ENCODE measurements at places on chromosomes 13 and 19.

GRCh38 chr13:93003531-93003930, 223.1 kb upstream of the GPC6 start:
- no peak for DNase-seq

DNA sequence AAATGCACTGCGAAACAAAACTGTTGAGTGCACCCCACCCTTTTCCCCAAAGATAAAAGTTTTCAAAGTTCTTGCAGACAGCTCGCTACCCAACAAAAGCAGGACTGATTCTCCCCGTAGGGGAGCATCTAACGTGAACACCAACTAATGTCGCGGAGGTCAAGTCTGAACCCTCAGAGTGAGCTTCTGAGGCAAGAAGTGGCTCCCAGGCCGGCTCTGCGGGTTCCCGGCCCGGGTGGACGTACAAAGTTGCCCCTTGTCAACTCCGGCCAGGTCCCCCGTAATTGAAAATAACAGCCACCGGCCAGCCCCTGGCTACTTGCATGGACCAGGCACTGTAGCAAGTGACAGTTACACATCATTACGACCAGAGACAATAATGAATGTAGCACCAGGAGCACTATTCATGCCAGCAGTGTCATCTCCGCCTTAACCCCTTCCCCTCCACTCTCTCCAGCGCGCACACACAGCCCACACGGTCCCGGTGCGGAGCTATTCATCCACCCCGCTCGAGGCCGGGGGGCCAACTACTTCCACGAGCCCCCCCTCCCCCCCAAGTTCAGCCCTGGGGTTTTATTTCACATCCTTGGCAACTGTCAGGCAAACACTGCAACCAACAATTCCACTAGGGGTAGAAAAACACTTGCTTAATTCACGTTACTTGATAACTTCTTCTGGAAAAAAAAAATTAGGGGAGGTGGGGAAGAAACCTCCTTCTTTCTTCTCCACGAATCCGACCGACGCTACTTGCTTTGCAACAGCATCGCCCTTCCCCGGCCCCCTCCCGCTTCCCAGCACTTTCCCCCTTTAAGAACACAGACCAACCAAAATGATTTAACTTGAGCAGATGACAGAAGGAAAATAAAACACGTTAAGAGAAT, 1.2 kb downstream of the KLF12 start:
- DNase-seq = peak; percentile 20

DNA sequence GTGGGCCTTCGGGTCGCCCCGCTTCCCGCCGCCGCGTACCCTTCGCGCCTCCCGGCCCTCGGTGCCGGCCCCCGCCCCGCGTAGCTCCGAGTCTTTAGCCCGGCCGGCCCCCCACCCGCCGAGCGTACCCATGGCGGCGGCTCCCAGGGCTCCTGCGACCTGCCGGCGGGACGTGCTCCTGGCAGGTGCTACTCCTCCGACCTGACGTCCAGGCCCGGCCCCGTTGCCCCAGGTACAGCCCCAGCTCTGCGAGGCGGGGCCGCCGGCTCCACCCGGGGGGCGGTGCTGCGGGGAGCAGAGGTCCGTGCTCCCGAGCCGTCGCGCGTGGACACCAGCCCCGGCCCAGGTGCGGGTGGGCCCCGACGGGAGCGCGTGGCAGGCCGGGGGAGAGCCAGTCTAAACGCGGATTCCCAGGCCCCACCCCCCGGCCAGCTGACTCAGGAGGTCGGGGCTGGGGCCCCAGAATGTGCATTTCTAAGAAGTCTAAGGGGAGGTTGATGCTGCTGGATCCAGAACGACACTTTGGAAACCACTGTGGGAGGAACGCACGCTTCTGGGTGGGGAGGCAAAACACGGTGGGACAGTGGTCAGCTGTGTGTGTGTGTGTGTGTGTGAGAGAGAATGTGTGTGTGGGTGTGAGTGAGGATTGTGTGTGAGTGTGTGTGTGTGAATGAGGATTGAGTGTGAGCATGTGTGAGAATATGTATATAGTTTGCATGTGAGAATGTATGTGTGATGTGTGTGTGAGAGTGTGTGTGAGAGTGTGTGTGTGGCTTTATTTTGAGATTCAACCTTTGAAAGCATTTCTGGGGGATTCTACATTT, at the start of gene SLC15A1:
Gene SLC15A1, minus strand, starts transcription at position 206 of the 824 bp plus-strand sequence. Its CDS starts 74 bp downstream, at position 132.
- no peak for DNase-seq

- DNase-seq = no peak
Observed at GRCh38 chr13:50257646-50258045, 242.4 kb downstream of the KCNRG start.

Measured in neural crest cell (in vitro differentiated cells).